ENCODE measurements at places on chromosomes 3 and 15.

- DNase-seq = no peak
These were observed 14.2 kb downstream of the SV2B start for GRCh38 chr15:91114301-91114700.

- DNase-seq = no peak
These were observed 98.5 kb downstream of the SST start for GRCh38 chr3:187571701-187572100.

DNA sequence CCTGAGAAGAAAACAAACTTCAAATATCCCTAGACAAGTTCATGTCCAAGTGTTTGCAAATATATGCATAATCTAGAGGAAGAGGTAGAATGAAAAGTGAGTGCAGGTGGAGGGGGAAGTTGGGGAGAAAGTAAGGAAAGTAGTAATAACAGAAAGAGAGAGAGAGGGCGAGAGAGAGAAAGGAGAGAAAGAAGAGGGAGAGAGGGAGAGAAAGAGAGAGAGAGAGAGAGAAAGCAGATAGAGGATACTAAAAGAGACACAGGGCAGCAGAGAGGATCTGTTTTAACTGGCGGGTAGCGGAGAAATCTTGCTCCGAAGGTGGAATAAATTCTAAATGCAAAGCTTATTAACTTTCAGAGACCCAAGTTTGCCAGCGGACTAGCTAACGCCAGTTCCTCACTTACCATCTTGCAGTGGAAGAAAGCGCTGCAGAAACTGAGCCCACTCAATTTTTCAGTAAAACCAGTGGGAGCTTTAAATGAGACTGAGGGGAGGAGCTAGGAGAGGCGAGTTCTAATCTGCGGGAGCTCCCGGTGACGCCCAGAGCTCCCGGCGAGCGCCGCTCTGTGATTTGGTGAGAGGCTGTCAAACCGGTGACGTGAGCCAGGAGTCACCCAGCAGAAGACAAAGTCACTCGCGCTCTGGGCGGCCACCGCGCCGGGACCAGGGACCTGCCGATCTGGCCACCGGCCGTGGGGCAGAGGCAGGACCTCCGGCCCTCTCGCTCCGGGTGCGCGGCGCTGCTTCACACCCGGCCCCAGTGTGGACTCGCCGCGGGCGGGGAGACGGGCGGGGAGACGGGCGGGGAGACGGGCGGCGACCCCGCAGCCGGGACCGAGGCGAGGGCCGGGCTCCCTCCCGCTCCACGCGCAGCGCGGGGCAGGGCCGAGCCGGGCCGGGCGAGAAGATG is at the start of gene GMNC:
TSS of gene GMNC (minus strand) at position 486 of the 910 bp plus-strand sequence. CDS start at position 407, 79 bp downstream.
- no peak for DNase-seq

GRCh38 chr15:50751394-50751793 is 14.1 kb downstream of the SPPL2A start:
- DNase-seq = no peak

- no peak for DNase-seq
These were observed 39.3 kb downstream of the OXNAD1 start for GRCh38 chr3:16304061-16305010.

DNA sequence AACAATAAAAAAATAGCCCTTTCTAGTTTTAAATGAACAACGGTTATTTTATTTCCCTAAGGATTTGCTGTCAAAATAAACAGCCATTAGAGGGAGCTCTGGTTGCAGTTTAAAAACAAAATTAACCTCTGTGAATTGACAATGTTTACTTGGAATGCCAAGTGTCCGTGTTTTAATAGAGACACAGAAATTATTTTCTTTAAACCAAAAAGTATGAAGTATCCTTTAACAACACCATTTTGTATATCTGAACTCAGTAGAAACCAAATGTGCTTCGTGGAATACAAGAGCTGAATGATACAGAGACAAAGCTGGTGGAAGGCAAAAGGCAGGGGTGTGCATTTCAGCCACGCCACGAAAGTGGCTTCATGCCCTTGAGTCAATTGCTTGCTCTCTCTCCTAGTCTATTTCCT is 74.4 kb downstream of the MOBP start:
- no peak for DNase-seq
